ENCODE measurements at places on chromosomes 16 and 17.

- peak; percentile 48 for DNase-seq
These were observed 30.0 kb downstream of the AXIN2 start for GRCh38 chr17:65531256-65532100.

DNA sequence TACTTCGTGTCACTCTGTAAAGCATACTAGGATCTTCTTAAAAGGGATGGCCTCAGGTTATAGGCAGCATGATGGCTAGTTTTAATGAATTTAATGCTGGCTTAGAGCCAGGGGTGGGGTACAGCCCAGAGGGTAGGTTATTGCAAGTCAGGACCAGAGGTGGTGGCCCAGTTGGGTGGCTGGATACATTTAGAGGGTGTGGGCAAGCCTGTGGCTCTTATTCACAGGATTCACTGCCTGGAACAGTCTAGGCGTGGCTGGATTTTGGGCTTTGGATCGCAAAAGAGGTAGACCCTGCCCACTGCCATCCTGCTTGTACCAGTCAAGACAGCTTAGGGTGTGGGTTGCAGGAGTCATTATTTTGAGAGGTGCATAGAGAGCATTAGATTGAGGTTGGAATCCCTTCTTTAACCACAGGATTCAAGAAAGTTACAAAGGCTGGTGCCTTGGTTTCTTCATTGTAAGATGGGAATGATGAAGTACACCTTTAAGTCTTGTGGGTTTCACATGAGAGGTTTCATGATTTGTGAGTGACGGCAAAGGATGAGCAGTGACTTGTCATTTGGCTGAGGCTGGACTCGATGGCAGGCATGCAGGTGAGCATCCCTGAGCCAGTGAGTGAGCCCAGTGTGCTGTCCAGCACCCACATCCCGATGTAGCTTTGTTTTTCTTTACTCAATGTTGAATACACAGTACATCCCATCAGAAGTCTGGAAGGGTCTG lies 85.2 kb downstream of the KSR1 start:
- no peak for DNase-seq

GRCh38 chr16:31224092-31224955 lies 7.4 kb upstream of the PYDC1 start:
- DNase-seq, result no peak

- DNase-seq, result no peak
These were observed 1.7 kb downstream of the RASD1 start for GRCh38 chr17:17494499-17494869.

DNA sequence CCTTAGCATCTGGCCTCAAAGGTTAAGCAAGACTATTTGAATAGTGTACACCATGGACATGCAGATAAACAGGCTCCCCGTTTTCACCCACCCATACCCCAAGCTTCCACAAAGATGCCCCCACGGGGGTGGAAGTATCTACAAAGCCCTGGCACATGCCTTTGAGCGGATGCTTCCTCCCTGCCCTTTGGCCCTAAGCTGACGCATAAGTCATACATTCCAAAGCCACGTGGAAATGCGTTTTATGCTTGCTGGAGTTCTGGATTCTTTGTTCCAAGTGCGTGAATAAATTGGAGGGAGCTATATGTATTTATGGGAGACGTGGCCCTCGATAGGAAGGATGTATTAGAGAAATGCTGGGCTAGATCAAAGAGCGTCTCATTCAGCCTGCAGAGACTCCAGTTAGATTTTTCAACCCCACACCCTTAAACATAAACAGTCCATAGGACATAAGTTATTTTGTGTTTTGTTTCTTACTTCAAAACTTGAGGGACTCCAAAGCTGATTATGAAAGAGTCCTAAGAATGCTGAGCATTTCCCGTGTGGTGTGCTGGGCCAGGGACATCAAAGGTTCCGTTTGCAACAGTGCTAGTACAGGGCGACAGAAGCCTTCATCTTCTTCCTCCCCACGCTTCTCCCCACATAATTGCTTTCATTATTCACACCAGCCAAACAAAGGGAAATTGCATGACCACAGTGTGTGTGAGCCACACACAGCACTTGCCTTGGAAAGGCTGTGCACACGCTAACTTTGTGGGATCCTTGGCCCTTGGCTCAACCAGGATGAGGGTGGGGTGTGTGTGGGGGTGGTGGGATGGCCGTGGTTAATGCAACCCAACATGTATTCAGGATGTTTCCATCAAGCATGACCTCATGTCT lies 73.6 kb downstream of the WIPI1 start:
- DNase-seq, result no peak

DNA sequence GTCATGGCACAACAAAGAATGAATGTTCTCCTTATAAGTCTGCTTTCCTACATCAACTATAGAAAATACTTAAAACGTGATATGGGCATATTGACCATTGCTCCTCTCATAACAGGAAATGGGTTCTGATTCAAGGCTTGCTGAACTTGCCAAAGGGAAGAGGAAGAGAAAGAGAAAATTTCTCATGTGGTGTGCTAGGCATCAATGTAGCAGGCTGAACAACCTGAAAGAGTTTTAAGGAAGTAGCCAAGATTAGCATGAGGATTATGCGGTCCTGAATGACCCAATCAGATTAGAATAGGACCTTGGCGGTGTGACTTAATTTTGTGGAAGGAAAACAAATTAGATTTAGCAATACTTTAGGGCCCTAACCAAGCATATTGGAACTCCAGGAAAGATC lies 617.7 kb upstream of the CDH11 start:
- no peak for DNase-seq
